ENCODE measurements at places on chromosomes 12 and 14. TPM values are rescaled to one million over a fixed set of nuclear protein-coding genes. Genes with fewer than 3 reads are reported as not detected.
A peak's percentile ranks its signal among the peaks of the same experiment; 100 is the strongest.

The CCDC198 gene
- not detected for total RNA-seq

The RPGRIP1 gene
- not detected for total RNA-seq

- H3K4me3 ChIP-seq = peak overlapping the region; percentile 23
- no peaks in the 10 kb centered on the region for H3K36me3 ChIP-seq
- H3K27ac ChIP-seq = no peak overlapping the region
- H3K27me3 ChIP-seq = peaks cover 12% of the 10 kb centered on the region
- no peaks in the 10 kb centered on the region for H3K4me1 ChIP-seq
Observed at GRCh38 chr14:76267322-76268046, 108.5 kb upstream of the ESRRB start.

- no peak for DNase-seq
- no peak overlapping the region for H3K27ac ChIP-seq
- no peaks in the 10 kb centered on the region for H3K36me3 ChIP-seq
Observed at GRCh38 chr14:90512329-90512991, 115.6 kb downstream of the CALM1 start.

DNA sequence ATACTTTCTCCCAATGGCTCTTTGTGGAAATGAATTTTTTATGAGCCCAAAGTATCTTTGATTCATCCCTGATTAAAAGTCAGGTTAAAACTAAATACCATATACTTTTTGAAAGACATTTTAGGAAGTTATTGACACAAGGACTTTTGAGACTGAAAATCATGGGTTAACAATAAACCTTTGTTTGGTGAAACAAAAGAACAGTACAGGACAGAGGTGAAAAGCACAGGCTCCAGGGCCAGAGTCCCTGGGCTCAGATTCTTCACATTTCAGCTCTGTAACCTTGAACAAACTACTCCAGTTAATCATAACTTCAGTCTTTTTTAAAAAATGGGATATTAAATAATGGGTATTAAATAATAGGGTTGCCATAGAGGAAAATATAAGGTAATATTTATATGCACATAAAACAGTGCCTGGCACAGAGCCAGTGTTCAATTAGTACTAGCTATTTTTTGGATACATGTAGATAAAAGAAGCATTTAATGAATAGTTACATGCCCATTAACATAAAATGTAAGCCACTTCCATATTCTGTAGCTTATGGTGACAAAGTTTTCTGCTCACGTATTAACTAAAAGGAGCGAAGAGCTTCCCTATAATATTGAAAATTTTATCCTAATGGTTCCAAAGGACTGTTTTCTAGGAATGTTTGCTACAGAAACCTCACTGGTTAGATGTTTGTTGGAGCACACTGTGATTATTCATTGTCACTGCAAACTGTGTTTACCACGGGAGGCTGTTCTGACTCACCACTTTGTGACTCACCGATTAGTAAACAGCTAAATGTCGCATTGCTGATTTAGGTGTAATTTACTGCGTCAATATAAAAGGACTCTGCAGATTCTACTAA is 255.4 kb downstream of the DAD1 start:
- no peaks in the 10 kb centered on the region for H3K36me3 ChIP-seq
- no peak overlapping the region for H3K27ac ChIP-seq
- no peaks in the 10 kb centered on the region for H3K4me1 ChIP-seq

GRCh38 chr12:104079024-104079423 is 14.7 kb downstream of the HCFC2 start:
- peaks cover 27% of the 10 kb centered on the region for H3K36me3 ChIP-seq
- H3K27me3 ChIP-seq = no peaks in the 10 kb centered on the region
- H3K4me1 ChIP-seq = peaks cover 8% of the 10 kb centered on the region
- no peak overlapping the region for H3K4me3 ChIP-seq

DNA sequence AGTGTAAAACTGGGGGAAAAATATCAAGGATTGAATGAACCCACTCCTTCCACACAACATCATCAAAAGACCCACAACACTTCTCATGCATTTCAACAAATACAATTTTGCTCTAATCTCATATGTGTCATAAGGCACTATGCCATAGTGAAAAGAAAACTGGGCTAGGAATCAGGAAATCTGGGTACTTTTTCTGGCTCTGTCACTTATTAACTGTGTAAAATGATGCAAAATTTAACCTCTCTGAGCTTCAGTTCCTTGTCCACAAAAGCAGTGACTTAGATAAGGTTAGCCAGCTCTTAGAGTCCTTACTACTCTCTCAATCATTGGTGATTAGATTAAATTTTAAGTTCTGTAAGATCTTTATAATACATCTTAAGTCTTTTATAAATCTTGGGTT is 250.5 kb upstream of the SOX5 start:
- H3K36me3 ChIP-seq = no peaks in the 10 kb centered on the region
- no peak overlapping the region for H3K4me3 ChIP-seq
